ENCODE measurements at places on chromosomes 13 and 19.
A peak's percentile ranks its signal among the peaks of the same experiment; 100 is the strongest.

GRCh38 chr19:38744298-38744681 lies at the start of gene CAPN12:
Gene CAPN12, minus strand, starts transcription at chr19:38744474. Its CDS starts 309 bp downstream, at chr19:38744165.
- DNase-seq, result no peak

DNA sequence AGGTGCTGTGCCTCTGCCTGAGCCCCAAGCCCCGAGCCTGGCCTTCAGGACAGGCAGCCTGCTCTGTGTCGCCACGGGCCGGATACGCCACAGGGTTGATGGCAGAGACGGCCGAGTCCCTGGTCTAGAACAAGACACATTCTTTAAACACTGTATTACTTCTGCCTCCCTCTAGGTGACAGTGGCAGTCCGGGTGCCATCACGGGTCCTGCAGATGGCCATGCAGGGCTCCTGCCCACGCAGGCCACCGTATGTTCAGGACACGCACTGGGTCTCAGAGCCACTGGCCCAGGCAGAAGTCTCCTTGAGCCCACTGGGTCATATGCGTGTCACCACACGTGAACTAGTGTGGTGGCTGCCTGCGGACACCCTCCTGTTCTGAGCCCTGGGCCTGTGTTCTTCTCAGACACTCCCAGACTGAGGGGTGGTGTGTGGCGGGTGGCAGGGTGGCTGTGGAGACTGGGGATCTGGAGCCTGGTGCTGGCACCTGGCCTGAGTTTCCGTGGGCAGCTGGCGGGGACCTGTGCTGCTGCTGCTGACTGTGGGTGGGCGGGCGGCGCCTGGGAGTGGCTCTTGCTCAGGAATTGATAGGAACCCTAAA lies 4.4 kb downstream of the PLEKHJ1 start:
- DNase-seq, result no peak

DNA sequence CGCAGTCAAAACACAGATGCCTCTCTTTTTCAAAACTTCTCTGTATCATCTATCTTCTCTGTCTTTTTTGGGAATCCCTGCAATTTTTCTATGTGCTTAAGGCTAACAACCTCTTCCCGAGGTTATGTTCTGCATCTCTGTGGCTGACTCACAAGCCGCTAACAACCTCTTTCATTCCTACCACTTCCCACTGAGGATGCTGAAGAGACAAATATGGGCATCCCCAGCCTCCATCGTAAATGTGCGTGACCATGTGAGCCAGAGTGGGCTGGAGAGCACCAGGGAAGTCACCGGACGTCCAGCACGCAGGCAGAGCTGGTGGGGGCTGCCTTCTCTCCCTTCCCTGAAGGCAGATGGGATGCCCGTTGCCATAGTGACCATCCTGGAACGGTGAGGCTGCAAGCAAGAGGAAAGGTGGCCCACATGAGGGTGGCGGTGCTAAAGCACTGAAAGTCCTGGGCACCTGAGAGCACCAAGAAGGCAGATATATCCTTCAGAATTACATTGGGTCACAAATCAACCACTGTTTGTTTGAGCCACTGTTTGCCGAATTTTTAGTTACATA lies 122.8 kb downstream of the SHISA2 start:
- no peak for DNase-seq

DNA sequence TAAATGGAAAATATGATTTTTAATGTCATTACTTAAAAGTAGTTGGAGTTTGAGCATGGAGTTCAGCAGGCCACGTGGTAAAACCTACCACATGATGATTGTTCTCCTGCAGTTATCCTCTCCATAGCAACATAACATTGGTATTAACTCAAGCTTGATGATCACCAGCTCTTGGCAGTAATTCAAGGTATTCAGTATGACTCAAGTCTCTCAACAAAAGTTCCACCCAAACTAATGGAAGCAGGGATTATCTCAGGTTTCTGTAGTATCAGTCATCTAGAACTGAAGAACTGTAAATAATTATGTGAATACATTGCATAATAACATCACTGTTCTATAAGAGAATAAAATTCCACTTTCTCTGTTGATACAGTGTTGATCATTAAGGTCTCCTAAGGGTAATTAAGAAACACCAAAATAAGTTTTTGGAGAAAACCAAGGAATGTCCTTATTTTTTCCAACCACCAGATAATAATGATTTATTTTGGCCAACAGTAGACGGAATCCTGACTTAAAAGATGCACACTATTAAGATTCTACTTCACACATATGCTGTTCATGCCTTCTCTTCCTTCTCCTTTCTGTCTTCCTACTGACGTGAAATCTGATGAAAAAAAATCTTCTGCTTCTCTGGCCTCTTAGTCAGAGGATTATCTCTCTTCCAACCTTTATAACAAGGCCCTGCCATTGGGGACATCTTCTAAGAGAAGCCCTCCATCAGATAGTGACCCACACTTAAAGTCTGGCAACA lies 1092.3 kb downstream of the EFNB2 start:
- peak; percentile 96 for DNase-seq

DNA sequence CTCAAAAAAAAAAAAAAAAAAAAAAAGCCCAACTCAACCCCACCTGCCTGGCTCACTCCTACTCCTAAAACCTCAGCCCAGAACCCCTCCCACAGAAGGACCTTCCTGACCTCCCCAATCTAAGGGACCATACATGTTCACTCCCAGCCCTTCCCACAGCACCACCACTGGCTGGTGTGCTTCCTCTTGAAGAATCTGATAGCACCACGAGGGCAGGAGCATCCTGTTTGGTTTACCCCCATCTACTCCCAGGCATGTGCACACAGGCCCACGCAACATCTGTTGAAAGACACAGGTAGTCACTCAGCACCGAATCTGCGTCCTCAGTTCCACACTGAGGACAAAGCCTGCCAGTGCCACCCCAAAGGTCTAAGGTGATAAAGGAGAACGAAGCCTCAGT lies 8.2 kb downstream of the LATS2 start:
- no peak for DNase-seq

GRCh38 chr13:20608438-20609020 lies 41.6 kb downstream of the IFT88 start:
- DNase-seq, result no peak

- DNase-seq, result no peak
These were observed 6.1 kb downstream of the CLEC4G start for GRCh38 chr19:7725791-7726190.

DNA sequence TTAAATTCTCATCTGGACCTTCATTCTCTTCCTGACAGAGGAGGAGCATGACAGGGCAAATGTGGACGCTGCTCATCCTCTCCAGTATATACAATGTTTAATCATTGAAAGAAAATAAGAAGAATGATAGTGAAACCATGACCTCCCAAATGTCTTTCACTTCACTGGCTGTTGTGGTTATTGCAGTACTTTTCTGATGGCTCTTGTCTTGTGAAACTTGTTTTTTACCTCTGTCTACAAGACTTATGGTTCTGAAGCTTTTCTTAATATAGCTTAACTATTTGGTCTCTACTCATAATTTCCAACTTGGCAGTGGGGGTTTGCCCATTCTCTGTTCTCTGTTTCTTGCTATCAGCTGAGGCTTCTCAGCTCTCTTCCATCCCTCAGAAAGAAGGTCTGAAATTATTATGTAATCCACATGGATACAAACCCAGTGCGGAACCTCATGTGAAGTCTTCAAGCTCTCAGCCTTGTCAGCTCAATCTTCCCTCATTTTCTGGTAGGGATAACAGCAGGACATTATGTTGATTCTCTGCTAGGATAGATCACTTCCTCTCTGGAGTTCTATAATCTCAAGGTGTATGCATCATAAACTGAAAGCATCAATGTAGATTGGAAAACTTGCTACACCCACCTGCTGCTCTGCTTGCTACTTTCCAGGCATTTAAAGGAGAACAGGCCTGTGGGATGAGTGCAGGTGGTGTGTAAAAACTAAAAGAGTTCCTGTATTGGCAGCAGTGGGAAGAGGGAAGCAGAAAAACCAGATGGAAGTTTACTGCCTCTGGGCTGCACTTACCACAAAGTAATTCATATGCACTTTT lies 250.3 kb upstream of the HTR2A start:
- no peak for DNase-seq

DNA sequence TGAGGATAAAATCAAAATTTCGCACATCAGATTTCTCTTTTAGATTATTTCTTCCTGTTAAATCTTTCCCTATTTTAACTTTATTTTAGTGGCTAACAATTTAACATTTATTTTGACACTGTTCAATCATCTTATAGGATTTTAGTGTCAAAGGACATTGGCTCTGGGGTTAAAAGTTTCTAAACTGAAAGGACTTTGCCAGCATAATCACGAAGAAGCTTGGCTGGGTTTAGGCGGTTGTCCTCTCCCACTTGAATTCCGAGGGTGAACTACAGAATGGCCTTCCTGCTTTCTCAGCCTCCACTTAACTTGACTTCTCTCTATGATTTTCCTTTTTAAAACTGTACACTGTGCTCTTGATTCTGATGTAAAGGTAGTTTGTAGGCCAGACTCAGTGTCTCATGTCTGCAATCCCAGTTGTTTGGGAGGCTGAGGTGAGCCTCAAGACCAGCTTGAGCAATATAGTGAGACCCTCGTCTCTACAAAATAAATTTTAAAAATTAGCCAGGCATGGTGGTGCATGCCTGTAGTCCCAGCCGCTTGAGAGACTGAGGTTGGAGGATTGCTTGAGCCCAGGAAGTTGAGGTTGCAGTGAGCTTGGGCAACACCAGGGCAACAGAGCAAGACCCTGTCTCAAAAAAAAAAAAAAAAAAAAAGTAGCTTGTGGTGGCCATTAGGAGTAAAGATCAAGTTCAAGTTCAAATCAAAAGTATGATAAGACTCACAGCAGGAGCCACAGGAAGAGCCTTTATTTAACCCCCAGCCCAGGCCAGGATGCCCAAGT lies 54.8 kb upstream of the KATNAL1 start:
- DNase-seq, result no peak

- DNase-seq, result no peak
These were observed 78.7 kb upstream of the TNFSF11 start for GRCh38 chr13:42495255-42495654.

GRCh38 chr19:3378352-3379150 lies 12.2 kb downstream of the NFIC start:
- no peak for DNase-seq

DNA sequence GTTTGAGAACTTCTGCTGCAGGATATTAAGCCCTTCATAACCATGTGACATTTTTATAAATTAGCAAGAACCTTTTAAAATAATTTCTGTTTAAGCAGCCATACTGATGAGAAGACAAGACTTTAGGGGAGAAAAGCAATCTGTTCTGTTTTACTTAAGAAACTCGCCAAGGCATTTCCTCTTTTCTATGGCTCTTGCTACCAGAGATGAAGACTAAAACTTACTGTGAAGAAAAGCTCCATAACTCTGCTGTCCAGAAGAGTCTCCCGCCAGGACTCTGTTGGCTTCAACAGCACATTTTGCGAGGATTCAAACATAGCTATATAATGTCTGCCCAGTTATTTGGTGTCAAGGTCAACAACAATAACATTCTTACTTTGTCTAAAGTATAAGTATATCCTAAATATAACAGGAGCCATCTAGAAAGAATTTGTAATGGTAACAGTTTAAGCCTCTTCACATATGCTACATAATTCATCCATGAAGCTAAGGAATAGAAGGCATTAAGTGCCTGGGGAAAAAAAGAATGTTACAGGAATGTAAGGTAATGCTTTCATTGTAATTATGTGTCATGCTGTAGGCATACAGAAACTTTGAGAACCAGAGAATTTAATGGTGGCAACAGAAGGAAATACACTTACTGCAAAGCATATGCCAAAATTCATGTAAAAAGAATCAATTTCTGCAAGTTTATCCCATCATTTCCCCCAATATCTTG lies 53.2 kb upstream of the EEF1AKMT1 start:
- no peak for DNase-seq

GRCh38 chr19:5358173-5358800 lies 17.7 kb upstream of the PTPRS start:
- no peak for DNase-seq

DNA sequence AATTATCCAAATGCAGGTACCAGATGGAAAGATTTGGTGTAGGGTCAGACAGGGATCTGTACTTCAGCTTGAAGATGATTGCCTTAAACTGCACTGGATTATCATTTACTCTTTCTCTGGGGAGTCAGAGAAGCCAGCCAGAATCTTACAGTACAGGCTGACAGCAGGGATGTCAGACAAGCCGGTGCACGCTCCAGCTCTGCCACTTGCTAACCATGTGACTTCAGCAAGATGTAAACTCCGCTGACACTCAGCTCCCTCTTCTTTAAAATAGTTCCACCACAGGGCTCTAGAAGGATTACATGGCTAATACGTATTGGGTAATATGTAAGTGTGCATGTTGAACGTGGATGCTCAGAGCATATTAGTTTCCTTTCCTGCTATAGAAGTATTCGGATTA lies 251.4 kb upstream of the MAB21L1 start:
- no peak for DNase-seq

GRCh38 chr19:41529484-41530183 lies 46.3 kb upstream of the CEACAM21 start:
- DNase-seq, result no peak

- no peak for DNase-seq
These were observed 420 bp downstream of the DMKN start for GRCh38 chr19:35512831-35513627.

- no peak for DNase-seq
These were observed 6.4 kb downstream of the POGLUT2 start for GRCh38 chr13:102792396-102792795.
